Nasal cavity respiratory epithelium epithelial cell of viscerocranial mucosa (primary cell): ENCODE measurements at places on chromosomes 5 and 9. TPM values are rescaled to one million over a fixed set of nuclear protein-coding genes. Genes with fewer than 3 reads are reported as not detected.

The TDRD7 gene
- 2.7 and 6.8 TPM in 2 replicates for total RNA-seq

The PCA3 gene
- not detected in 2 replicates for total RNA-seq

The DRD1 gene
- total RNA-seq: not detected in 2 replicates

The GFRA3 gene
- total RNA-seq: not detected in 2 replicates

The GHR gene
- total RNA-seq: 2.1 and 4.6 TPM in 2 replicates

The SLIT3 gene
- 1.4 and 4.8 TPM in 2 replicates for total RNA-seq

The PLAC8L1 gene
- total RNA-seq: 0.14 TPM in 1 of 2 replicates, not detected in the other

The DROSHA gene
- total RNA-seq: 35.2 and 79.0 TPM in 2 replicates

The FOXD4L3 gene
- total RNA-seq: under 0.01 and 0.21 TPM in 2 replicates

The DND1 gene
- total RNA-seq: 0.34 and 0.36 TPM in 2 replicates

The ZDHHC21 gene
- total RNA-seq: 12.6 and 15.0 TPM in 2 replicates

The DBH gene
- not detected in 2 replicates for total RNA-seq

The FBXO38 gene
- 33.5 and 50.0 TPM in 2 replicates for total RNA-seq

The SLC1A1 gene
- 0.68 and 1.8 TPM in 2 replicates for total RNA-seq

The F2RL1 gene
- 44.5 and 59.1 TPM in 2 replicates for total RNA-seq

The PIP5K1B gene
- total RNA-seq: 1.0 and 1.9 TPM in 2 replicates

The TMEM215 gene
- total RNA-seq: not detected in 2 replicates

The RANBP3L gene
- total RNA-seq: not detected in 2 replicates

The ARHGEF39 gene
- 0.07 and 0.34 TPM in 2 replicates for total RNA-seq

The ADAMTS13 gene
- total RNA-seq: 1.4 and 3.8 TPM in 2 replicates

The SLC6A3 gene
- total RNA-seq: not detected in 2 replicates

The SLC45A2 gene
- 0.14 TPM in 1 of 2 replicates, not detected in the other for total RNA-seq

The APBA1 gene
- 0.68 and 2.7 TPM in 2 replicates for total RNA-seq

The NOP16 gene
- total RNA-seq: 25.0 and 26.7 TPM in 2 replicates

The SPATA9 gene
- total RNA-seq: not detected in 2 replicates

The RORB gene
- under 0.01 TPM in 1 of 2 replicates, not detected in the other for total RNA-seq

The SEMA4D gene
- 0.68 and 7.0 TPM in 2 replicates for total RNA-seq

The OR1J2 gene
- total RNA-seq: not detected in 2 replicates

The PTGDS gene
- total RNA-seq: not detected in 2 replicates

The PCDHGC4 gene
- 0.34 and 1.2 TPM in 2 replicates for total RNA-seq

The CTXN3 gene
- total RNA-seq: not detected in 2 replicates
